ENCODE measurements at places on chromosomes 12 and 14.

DNA sequence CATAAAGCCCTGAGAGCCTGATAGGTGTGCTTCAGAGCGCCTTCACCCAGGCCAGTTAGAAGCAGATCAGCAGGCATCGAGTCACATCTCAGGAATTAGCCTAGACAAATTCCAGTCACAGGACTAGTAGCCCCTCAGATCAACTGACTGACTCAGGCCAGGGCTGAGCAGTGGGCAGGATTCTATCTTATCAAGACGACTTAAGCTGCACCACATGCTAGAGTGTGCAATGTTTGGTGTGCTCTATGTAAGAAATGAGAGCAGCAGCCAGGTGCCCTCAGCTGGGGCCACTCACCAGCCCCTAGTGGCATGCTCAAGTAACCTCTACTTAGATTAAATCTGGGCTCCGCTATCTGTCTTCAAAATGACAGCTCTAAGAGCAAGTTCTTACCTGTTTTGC is 19.7 kb upstream of the NGB start:
- peak; percentile 15 for DNase-seq

DNA sequence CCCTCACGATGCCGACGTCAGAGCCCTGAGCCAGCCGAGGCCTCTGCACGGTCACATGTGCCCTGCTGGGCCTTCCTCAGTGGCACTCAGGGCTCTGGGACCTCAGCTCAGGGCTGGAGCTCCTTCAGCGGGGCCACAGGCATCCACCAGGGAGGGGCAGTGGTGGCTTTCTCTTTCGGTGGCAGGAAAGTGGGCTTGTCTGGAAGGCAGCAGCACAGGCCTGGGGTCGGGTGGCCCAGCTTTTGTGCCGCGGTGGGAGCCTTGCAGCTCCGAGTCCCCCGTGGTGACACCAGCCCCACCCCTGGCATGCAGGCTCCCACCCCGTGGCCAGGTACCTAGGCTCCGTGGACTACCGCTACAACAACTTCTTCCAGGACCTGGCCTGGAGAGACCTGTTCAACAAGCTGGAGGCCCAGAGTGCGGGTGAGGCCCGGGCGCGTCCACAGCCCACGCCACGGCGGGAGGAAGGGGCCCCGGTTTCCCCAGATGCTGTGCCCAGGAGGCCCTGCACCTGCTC is 14.2 kb upstream of the TEX22 start:
- no peak for DNase-seq

DNA sequence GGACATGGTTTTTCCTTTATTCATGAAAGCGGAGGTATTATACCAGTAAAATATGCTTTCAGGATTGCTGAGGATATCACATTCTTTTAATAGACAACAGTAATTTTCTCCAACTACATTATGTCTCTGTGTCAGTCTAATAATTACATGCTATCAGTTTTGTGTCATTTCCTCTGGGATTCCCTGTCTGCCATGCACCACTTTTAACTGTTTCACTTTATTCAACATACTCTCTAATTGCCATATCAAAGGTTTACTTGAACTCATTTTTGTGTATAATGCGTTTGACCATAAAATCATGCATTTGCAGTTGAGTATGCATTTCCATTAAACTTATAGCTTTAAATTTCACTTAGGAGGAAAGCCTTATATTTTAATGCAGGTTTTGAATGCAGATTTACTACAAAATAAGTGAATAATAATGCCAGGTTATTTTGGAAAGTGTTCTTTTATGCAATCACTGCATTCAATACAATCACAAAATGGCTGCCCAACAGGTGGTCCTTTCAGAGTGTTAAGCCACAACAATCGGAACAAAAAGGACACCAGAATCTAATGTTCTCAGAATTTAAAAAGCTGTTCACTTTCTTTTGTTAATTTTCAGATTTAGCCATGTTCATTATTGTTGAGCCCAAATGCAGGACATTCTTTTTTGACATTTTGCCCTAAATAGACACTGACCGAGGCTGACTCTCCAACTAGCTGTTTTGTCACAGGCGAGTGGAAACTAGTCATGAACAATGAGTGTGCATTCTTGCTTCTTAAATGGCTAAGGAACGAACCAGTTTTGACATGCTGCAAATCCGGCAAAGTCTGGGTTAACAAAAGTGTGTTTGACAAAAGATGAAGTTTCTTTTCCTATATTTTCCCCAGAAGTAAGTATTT is 40.9 kb downstream of the MBIP start:
- DNase-seq: no peak

DNA sequence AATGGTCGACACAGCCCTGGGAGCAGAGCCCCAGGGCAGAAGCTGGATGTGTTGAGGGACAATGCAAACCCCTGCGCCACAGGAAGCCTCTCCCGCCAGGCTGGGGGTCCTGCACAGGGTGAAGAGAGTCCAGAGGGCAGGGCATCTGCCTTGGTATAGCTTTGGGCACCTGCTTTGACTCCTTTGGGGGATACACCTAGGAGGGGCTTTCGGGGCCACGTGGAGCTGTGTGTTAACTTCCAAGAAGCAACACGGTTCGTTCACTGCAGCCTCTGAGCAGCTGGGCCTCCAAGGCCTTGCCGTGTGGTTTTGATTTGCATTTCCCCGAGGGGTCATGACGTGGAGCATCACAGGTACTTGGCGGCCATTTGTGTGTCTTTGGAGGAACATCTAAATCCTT is 5.8 kb upstream of the PUS1 start:
- DNase-seq: no peak

GRCh38 chr14:103149351-103150237 is 26.3 kb downstream of the TNFAIP2 start:
- DNase-seq: no peak

DNA sequence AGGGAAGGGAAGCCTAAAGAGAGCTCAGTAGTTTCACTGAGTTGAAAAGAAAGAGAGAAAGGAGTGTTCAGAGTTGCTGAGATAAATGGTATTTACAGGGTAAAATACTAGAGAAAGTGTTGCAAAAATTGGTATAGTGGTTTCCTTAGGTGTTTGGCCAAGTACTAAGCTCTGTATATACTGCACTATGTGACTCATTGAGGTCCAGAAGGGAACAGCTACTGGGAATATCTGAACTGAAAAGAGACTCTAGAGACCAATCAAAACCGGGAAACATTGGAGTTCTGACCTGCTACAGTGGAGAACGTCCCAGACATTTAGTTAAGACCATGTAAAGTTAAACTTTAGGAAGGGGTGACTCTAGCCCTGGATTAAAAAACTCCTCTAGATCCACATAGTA is 42.7 kb upstream of the ALX1 start:
- no peak for DNase-seq

GRCh38 chr12:67940780-67941243 is 48.4 kb upstream of the IFNG-AS1 start:
- peak; percentile 87 for DNase-seq
